CD14-positive monocyte (primary cell): ENCODE measurements at places on chromosomes 3 and 15.
A peak's percentile ranks its signal among the peaks of the same experiment; 100 is the strongest.

GRCh38 chr3:138359919-138360868 lies 11.8 kb downstream of the MRAS start:
- DNase-seq: no peak

DNA sequence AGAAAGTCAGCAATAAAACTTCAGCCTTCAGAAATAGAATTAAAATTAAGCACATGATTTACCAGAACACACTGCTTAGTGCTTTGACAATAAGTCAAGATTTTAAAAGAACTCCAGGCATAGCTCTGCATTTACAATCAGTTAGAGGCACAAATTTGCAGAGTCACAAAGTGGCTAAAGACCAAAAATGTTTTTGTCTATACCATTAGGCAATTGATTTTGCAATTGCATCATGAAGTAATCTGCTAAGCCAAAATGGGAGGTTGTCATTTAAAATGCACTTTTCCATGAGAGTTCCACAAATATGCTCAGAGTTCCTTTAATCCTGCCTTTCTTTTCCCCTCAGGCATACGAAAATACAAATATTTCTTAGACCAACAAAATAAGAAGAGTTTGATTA lies 10.1 kb upstream of the DCP1A start:
- DNase-seq: peak; percentile 17

GRCh38 chr15:55823191-55823670 lies 80.3 kb upstream of the PRTG start:
- no peak for DNase-seq

DNA sequence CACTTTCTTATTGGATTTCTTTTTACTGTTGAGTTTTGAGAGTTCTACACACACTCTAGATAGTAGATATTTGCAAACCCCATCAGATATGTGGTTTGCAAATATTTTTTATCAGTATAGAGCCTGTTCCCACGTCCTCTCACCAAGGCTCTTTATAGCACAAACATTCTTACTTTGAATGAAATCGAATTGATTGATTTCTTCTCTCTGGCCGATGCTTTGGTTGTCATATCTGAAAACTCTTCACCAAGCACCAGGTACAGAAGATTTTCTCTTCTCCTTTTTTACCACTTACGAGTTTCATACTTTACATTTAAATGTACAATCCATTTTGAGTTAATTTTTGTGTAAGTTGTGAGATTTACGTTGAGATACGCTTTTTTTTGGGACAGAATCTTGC lies 163.4 kb downstream of the PTPRG start:
- DNase-seq: no peak

DNA sequence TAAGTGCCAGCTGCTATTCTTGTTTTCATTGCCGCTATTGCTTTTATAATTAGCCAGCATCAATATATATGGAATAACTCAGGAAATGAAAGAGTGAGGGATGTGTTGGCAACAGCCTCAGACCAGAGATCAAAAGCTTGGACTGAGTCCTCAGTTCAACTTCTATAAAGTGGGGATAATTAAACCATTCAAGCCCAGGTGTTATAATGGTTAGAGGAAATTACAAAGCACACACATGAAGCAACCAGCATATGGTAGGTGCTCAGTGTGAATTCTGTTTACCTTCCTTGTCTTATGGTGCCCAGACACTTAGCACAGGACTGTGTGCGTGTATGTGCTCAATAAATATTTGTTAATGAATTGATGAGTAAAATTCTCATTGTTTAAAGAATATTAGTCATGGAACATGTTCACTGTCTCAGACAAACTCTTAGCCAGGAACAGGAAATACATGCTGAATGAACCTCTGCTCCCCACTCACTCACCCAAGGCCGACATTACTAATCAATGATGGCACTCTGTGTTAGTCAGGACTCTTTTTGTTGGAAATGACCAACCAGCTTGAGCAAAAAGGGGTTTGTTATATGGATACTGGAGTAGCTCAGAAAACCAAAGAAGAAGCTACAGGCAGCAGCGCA lies 16.7 kb upstream of the CCDC174 start:
- no peak for DNase-seq

- no peak for DNase-seq
These were observed 23.6 kb downstream of the SIAH2 start for GRCh38 chr3:150739200-150739863.

DNA sequence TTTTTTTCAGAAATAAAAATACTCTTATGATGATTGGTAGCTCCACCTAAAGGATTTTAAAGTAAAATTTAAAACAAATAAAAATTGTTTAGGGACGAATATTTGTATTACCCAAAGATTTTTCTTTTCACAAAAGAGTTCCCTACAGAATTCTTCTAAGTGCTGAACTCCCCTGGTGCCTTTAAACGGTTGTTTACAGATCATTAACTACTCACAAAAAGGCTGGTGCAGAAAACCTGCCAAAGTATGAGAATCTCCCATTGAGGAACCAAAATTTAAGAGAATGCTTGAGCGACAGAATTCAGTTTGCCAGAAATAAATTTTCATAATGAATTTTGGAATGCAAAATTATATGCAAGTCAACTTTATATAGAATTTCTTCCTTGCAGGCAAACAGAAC lies 497.8 kb upstream of the NR2F2 start:
- DNase-seq: no peak

DNA sequence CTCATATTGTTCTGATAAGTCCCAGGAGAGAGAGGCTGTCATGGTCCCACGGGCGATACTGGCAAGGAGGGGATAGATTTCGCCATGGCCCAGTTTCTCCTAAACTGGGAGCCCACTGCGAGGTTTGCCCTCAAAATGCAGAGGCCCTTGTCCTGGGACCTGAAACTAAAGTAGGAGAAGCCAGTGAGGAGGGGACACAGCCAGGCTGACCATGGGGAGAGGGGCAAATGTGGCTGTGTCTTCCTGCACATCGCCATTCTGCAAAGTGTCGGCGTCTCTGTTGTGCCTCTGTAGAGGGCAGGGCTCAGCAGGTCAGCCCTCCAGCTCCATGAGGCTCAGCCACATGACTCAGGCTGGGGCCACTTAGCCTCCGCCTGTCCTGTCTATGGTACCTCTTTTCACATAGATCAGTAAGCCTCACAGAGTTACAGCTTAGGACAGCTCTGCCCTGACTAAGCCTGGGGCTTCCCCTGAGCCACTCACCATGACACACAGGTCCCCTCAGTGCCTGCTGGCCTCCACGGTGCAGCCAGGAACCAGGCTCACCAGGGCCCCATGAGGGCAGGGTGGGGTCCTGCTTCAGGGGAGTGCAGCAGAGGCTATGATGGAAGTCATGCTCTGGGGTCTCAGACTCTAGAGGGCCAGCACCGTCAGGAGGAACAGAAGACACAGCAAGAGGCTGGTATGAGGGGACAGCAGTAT lies 28.6 kb upstream of the PLXNA1 start:
- no peak for DNase-seq

DNA sequence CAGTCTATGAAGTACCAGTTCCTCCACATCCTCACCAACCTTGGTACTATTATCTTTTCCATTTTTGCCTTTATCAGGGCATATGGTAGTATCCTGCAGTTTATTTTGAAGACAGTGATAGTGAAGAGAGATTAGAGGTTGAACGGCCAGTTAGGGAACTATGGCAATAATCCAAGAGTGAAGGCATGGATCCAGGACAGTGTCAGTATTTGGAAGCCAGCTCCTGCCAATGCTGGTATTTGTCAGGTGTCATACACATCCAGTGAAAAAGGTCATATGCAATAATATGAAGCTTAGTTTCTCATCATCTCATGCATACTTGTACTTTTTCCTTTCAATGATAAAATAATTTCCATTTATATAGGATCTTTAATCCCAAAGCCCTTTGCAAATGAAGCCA lies 56.8 kb upstream of the KCNMB2 start:
- no peak for DNase-seq

GRCh38 chr15:70376929-70377691 lies 279.4 kb upstream of the TLE3 start:
- DNase-seq: peak; percentile 50

DNA sequence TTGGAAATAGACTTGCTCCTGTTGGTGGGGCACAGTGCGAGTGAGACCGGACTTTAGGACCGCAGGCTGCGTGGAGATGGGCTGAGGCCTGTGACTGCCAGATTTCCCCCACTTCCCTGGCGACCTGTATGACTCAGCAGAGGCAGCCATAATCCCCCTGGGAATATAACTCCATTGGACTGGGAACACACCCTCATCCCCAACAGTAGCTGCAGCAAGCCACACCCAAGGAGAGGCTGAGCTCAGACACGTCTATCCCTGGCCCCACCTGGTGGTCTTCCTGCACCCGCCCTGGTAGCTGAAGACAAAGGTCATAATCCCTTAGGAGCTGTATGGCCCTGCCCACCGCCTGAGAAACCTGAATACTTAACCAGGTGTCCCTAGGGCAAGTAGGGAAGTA lies 42.6 kb downstream of the DZIP1L start:
- no peak for DNase-seq

- no peak for DNase-seq
These were observed 719.6 kb downstream of the SQOR start for GRCh38 chr15:46354443-46354842.

- DNase-seq: no peak
These were observed 34.5 kb upstream of the NR2E3 start for GRCh38 chr15:71775856-71776255.

GRCh38 chr15:92917598-92918407 lies 17.7 kb downstream of the CHD2 start:
- peak; percentile 96 for DNase-seq

- no peak for DNase-seq
These were observed 23.5 kb downstream of the LSM3 start for GRCh38 chr3:14201940-14202684.

DNA sequence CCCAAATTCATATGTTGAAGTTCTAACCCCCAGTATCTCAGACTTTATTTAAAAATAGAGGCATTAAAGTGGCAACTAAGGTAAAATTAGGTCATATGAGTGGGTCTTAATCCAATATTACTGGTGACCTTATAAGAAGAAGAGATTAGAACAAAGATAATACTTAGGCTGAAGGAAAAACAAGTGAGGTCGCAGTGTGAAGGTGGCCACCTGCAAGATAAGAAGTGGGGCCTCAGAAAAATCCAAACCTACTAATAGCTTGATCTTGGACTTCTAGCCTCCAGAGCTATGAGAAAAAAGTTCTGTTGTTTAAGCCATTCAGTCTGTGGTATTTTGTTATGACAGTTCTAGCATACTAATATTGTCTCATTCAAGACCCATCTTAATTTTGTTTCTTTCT lies 159.9 kb upstream of the PEX5L start:
- no peak for DNase-seq

DNA sequence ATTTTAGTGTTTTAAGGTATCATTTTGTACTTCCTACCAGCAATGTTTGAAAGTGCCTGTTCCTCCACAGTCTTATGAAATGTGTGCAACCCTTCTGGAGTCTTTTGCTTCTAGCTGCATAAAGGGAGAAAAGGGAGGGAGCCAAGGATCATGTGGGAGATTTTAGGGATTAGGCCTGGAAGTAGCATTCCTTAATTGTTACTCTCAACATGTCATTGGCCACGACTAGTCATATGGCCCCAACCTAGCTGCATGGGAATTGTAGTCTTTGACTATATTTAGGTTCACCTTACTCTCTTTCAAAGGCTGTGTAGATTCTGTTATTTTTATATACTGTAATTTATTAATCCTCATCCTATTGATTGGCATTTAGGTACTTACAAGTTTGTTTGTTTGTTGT lies 14.9 kb downstream of the CRTAP start:
- no peak for DNase-seq
